NCI-H774 (cell line): ENCODE measurements at places on chromosomes 4 and X.

DNA sequence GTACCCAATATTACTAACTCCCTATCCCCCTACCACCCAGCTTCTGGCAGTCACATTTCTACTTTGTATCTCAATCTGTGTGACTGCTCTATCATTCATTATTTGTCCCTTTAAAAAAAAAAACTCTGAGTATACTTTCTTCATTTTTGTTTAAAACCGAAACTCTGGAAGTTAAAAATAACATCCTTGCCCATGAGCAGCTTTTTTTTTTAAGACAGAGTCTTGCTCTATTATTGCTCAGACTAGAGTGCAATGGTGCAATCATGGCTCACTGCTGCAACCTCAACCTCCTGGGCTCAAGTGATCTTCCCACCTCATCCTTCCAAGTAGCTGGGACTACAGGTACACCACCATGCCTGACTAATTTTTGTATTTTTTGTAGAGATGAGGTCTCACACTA is 15.8 kb downstream of the UBE2K start:
- no peak for DNase-seq

- no peak for DNase-seq
Observed at GRCh38 chr4:121156822-121157769, 7.0 kb downstream of the TNIP3 start.

DNA sequence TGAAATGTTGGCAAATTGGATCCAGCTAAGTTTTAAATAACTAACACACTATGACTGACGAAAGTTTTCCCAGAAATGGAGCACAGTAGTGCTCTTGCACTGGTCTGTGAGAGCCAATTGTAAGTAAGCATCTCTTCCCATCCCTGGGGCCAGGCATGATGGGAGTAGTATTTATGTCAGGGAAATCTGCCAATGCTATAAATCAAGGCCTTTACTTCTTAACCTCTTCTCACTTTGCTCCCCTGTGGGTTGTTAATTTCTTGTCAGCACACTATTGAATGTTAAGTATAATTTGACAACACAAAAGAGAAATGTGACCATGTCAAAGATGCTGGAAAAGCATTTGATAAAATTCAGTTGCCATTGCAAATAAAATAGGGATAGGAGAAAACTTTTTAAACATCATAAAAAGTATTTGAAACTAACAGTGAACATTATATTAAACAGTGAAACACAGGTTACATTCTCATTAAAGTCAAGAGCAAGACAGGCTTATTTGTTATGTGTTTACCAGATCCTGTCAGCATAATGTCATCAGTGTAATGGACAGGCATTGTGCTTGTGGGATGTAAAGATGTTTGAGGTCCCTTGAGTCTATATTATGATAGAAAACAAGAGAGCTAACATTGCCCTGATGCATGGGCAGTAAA is 5.0 kb downstream of the F8A1 start:
- DNase-seq = no peak

DNA sequence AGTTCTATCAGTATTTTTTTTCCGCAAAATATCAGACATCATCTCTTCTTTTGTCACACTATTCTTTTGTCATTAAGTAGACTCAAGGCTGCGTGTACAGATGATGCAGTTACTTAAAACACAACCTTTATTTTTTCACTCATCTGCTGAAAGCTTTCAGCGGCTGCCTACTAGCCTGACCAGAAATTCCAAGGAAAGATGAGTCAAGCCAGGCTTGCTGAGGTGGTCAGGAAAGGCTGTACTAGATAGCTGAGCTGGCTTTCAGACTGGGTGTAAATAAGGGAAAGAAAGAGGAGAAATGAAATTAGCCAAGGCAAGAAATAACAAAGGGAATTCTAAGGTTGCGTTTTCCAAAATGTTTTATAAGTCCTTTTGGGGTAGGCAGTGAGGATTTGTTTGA is 17.9 kb downstream of the STK26 start:
- no peak for DNase-seq

GRCh38 chrX:64570204-64570603 is 175.0 kb upstream of the MTMR8 start:
- DNase-seq = no peak

DNA sequence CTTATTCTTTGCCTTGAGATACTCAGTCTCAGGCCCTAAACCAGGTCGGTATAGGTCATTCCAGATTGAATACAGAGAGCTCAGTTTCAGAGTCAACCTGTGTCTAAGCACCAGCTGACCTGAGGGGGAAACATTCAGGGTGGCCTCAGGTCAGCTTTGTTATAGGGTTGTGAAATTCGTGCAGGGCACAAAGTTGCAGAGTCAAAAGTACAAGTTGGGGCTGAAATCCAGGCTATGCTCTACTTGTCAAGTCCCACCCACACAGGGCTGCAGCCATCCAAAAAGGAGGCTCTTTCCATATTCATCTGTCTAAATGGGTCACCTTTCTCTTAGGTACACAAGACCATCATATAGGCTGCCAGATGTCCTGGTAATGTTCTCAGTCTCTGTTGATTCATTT is 89.7 kb downstream of the ITIH6 start:
- DNase-seq = no peak

DNA sequence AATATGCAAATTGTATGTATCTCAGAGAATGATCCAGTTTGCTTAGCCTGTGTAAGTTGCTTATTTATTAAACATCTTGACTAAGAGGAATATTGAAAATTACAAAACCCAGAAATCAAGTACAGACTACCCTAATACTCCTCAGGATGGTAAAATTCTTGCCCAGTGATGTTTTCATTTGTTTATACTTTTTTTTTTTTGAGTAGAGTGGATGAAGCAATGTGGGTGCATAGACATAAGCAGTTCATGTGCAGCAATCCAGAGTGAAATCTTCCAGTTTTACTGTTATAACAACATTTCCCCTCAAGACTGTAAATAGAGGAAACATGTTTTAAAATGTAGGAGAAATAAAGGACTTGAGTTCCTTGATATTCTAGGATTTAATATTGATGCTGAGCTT is 4.7 kb downstream of the GLRB start:
- DNase-seq = no peak

DNA sequence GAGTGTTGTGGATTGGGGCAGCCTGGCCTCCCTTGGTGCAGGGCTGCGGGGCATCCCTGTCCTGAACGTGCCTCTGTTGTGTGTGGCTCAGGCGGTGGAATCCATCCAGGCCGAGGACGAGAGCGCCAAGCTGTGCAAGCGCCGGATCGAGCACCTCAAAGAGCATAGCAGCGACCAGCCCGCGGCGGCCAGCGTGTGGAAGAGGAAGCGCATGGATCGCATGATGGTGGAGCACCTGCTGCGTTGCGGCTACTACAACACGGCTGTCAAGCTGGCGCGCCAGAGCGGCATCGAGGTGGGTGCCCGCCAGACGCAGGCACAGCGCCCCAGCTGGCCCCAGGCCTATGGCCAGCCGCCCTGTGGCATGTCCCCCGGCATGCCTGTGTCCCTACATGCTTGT is 25.6 kb downstream of the MAEA start:
- no peak for DNase-seq

GRCh38 chrX:46279925-46280313 is 265.3 kb downstream of the ZNF674 start:
- no peak for DNase-seq

GRCh38 chr4:141432000-141432712 is 204.2 kb upstream of the IL15 start:
- DNase-seq = no peak

DNA sequence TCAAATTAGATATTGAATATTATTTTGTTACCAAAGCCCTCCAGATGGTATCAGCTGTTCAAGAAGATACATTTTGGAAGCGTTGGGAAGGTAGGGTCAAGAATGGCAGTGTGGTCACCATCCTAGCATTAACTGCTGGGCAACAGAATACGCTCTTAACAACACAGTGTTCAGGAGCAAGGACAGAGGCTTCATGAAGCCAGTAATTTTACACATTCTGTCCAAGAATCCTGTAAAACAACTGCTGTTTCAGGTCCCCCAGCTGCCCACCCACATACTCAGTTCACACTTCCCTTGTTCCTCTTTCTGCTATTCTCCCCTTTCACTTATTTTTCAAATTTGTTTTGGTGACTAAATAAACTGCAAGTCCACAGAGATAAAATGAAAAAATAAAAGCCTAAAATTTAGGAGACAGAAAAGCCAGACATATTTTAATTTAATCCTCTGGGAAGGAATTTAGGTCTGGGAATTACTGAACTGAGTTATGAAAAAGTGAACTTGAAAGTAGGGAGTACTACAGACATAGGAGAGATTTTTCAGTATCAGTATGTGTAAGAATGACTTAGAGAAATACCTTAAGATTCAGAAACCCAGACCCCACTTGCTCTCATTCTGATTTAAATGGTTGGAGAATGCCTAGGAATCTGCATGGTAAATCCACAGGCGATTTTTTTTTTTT is 406.7 kb downstream of the MAPK10 start:
- no peak for DNase-seq

GRCh38 chrX:29762006-29762405 is 453.4 kb upstream of the MAGEB2 start:
- DNase-seq = no peak

DNA sequence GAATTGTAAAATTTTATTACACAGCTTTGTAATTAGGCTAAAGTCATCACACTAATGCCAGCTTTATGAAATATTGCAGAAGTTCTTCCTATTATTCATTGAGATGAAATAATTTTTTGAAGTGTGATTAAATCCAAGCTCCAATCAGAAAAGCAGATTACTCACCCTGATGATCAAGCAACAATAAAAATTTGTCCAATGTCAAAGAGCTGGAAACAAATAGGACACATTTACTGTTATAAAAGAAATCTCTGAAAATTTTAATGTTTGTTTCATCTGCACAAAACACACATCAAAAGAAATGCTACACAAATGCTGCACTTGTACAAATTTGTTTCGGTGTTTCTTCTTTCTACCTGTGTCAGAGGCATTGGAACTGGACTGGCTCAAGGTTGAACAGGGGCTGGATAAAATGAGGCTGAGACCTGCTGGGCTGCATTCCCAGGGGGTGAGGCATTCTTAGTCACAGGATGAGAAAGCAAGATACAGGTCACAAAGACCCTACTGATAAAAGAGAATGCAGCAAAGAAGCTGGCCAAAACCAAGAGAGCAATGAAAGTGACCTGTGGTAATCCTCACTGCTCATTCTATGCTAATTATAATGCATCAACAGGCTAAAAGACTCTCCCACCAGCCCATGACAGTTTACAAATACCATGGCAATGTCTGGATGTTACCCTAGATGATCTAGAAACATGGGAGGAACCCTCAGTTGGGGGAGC is 78.3 kb downstream of the GASK1B start:
- no peak for DNase-seq

DNA sequence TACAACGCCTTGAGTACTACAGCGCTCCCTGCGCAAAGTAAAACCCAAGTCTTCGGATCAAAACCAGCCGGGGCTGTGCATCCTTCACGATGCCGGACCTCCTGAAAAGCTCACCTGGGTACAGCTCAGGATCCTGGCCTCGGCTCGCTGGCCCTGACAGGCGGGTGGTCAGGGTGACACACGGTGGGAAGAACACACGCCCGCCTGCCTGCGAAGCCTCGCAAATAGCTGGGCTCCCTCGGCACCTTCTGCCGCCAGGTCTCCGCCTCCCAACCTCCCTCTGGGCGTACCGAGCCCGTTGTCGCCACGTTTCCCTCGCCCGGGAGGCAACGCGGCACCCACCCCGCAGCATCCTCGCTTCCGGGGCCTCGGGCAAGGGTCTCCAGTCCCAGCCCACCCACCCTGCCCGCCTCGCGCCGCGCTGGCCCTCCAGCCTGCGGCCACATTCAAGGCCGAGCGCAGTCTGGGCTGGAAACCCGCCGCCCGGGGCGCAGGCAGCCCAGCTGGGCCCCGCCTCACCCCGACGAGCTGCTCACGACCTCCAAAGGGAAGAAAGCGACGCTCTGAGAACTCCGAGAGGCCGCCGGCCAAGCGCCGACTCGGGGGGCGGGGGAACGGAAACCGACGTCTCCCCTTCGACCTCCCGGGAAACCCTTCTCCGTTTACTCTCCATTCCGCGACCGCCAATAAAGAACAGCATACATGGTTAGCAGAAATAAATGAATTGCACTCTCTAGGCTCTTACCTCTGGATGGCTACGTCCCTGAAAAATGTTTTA is 511 bp downstream of the PPM1K start:
- no peak for DNase-seq

DNA sequence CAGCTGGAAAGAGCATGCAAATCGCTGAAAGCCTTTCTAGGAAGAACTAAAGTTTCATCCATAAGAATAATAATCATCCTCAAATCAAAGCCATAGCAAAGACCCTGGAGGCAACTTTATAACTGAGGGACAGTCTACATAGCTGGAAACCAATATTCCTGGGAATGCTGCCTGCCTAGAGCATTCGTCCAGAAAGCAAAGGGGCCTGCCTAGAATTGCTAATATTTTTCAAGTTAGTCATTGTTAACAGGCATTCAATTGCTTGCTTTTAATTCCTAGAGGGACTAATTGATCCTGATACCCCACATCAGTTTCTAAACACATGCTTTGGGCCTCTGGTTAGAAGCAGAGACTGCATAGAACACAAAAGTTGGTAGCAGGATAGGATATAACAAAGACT is 4.2 kb upstream of the PPARGC1A start:
- DNase-seq = no peak

DNA sequence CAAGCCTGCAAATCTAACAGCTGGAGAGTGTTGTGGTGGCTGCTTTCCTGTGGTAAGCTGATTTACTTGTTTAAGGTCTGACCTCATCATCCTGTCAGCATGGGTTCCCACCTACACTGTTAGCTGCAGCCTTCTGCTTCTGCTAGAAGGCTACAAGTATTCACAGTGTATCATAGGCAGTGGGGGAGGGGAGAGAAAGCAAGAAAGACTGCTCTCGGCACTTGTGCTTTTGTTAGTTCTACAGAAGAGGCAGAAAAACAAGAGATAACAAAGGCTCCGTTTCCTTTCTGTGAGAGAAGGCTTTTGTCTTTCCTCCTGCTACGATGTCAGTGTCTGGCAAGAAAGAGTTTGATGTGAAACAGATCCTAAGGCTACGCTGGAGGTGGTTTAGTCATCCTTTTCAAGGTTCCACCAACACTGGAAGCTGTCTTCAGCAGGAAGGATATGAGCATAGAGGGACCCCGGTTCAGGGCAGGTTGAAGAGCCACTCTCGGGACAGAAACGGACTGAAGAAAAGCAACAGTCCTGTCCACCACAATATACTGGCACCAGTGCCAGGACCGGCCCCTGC is at the start of gene KLHL4:
KLHL4 (plus strand) TSS at position 232 of the 571 bp plus-strand sequence; CDS start at position 324, 92 bp downstream.
- peak; percentile 4 for DNase-seq

DNA sequence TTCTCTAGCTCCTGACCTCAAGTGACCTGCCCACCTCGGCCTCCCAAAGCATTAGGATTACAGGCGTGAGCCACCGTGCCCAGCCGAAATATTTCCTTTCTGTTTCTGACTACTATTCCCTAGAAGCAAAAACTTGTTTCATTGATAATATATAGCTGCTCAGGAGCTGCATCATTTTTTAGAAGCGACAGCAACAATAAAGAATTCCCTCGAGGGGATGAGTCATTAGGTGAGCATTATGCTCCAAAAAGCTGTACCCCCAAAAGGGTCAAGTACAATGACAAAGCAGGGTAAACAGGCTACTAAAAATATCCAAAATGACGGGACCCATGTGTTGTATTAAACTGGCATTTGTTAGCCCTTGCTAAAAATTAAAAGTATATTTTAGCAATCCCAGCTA is 67.0 kb downstream of the RBM47 start:
- no peak for DNase-seq

- DNase-seq = no peak
Observed at GRCh38 chr4:40340030-40340429, 4.9 kb downstream of the CHRNA9 start.

- no peak for DNase-seq
Observed at GRCh38 chrX:110015032-110015431, 12.1 kb downstream of the TMEM164 start.
